ENCODE measurements at places on chromosomes 4 and X.

DNA sequence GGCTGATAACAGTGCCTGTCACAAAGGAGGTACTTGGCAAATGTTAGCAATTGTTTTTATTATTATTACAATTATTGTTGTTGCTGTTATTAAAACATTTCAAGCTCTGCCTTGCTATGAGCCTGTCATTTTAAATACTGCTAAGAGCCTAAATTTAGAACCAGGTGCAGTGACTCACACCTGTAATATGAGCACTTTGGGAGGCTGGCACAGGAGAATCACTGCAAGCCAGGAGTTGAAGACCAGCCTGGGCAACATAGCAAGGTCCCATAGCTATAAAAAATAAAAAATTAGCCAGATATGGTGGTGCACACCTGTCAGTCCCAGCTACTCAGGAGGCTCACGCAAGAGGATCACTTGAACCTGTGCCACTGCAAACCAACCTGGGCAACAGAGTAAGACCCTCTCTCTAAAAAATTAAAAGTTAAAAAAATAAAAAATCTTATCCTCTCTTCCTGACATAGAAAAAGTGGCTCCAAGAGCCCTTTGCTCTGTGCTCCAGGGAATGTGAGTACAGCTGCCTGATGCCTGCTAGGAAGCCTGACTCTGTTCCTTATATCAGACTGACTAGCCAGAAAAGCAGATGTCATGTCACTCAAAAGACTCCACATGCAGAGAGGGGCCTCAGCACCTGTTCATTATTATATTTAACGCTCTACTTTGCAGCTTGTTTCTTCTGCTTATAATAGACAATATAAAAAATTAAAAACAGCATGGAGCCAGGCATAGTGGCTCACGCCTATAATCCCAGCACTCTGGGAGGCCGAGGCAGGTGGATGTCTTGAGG, 234.0 kb downstream of the OPHN1 start:
- DNase-seq: no peak

DNA sequence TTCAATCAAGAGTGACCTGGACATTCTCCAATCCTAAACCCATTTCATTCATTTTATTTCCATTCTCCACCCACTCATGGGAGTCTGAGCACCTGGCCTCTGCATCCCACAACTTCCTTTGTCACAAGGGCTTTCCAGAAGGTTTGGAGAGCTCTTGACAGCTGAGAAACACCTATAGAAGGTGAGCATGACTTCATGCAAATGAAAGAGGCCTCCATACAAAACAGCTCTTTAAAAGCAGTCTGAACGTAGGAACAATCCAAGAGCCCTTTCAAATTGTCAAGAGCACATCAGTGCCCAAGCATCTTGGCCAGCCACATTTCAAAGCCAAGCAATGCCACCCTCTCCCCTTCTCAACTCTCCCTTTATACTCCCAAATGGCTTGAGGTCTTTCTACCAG, 74.9 kb upstream of the RAP2C start:
- DNase-seq: no peak

- DNase-seq: no peak
Measured at GRCh38 chr4:182620111-182620980, 296.8 kb downstream of the DCTD start.

DNA sequence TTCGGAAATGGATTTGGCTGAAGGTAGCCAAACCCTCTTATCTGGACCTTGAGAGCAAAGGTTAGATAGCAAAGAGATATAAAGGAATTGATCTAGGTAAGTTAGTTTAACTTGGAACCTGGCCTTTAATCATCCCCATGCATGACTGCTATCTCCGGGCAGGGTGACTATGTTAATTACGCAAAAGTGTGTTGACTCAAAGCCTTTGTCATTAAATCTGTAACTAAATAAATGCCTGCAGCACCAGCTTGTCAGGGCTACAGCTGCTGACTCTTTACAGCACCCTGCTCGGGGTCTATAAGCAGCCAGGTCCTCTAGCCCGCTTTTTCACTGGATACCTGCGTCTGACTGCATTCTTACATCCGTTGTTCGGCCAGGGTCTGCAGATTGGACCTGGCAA, 201.7 kb downstream of the TBCK start:
- DNase-seq: no peak

GRCh38 chr4:136731025-136731424, 801.3 kb downstream of the PCDH18 start:
- DNase-seq: no peak

- no peak for DNase-seq
Measured at GRCh38 chr4:16032396-16032770, 51.4 kb downstream of the PROM1 start.

DNA sequence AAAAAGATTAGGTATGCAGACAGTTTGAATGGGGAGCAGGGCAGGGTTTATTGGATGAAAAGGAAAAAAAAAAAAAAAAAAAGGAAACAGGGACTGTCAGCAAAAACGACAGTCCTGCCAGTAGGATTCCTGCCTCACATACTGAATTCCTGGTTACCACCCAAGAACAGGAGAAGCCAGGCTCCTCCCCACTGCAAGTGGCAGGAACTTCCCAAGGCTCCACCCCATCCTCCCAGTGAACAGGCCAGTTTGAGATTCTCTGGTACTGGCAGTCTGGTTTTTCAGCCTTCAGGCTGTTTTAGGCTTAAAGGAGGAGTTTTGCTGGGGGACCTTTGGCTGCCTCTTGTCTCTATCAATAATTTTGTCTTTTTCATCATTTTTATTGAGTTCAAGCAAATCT, 360.0 kb upstream of the CXorf51A start:
- no peak for DNase-seq

DNA sequence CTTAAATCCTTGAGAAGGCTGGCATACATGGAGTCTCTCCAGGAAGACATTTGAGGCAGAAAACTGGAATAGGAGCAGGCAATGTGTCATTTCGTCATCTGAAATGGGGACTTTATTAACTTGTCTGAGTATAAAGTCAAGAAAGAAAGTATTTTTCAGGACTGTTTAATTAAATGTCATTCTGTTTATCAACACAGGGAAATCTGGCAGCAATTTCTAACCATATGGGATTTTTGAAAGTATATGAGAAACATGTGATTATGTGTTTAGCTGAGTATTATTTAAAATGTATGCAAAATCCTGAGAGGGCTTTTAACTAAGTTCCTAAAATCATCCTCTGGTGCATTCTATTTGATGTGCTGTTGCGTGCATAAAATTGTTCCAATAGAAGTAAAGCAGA, 3.9 kb upstream of the FAM9A start:
- no peak for DNase-seq

GRCh38 chr4:109411964-109412363, 21.7 kb upstream of the SEC24B start:
- DNase-seq: no peak

- DNase-seq: peak; percentile 22
Measured at GRCh38 chr4:102345795-102346100, 466 bp upstream of the SLC39A8 start.

DNA sequence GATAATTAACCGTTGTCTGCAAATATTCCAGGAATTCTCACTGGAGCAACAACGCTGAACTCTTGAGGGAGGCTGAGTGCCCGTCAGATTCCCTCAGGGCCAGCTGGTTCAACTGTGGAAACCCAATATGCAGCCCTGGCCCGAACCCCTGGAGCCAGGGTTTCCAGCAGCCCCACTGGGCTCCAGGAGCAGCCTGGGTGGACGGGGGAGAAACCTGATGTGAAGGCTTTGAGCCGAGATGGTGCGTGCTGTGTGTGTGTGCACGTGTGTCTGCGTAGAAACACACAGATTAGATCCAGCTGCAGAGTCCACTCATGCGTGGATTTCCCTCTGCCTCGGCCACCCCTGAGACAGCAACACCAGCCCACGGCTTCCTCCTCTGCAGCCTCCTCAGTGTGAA, 19.4 kb upstream of the SLC25A6 start:
- DNase-seq: no peak

GRCh38 chr4:67198727-67199126, 346.6 kb downstream of the CENPC start:
- peak; percentile 12 for DNase-seq

GRCh38 chr4:10706236-10706635, 21.7 kb upstream of the CLNK start:
- no peak for DNase-seq

GRCh38 chrX:9349572-9350494, 115.0 kb upstream of the TBL1X start:
- DNase-seq: no peak

DNA sequence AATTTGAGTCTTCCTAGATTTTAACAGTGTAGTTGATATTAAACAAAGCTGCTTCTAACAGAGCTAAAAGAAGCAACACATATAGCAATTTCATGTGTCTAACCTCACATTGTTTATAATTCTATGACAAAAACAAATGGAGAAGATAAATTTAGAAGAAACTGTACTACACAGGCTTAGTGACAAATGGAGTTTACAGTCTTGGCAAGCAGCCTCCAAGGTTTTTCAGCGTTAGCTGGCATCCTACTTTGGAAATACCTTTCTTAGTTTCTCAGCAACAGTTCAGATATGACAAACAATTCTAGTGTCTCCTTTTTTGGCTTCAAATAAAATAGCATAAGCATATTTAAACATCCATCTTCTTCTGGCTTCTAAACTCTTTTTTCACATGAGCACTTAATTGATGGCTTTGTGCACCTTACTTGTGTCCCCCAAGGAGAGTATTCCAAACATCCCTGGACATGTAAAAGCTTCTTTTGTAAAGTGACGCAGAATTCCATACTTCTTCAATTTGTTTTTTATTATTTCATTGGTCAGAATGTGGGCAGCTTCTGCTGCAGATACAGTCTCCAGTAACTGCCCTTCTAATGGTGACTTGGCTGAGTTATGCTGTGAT, 249.8 kb downstream of the ANTXR2 start:
- DNase-seq: no peak

DNA sequence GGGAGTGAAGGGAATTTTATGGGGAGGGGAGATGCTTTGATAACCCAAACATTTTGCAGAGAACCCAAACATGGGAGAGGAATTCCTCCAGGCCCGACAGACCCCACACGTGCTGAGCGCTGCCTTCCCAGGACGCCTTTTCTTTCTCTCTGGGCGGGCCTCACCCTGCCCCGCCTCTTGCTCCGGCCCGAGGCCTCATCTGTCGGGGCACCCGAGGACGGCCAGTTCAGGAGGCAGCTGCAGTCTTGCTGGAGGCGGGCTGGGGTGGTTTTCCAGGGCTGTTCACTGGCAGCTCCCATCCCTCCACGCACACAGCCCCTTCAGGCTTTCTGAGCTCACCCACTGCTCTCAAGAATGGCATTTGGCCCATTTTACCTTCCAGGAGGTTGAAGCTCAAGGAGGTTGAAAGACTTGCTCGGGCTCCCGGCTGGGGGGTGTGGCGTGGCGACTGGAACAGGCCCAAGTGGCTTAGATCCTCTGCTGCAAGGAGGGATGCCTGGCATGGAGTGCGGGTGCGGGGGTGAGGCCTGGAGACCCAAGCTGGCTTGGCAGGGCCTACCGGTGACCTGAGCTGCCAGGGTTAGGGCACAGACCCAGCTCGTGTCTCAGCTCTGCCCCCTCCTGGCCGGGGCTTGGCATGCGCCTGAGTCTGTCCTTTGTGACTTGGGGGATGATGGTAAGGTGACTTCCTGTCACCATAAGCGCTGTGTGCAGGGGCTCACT, 99.2 kb downstream of the PSAPL1 start:
- DNase-seq: peak; percentile 80

GRCh38 chrX:106208154-106208553, 40.0 kb downstream of the PWWP3B start:
- no peak for DNase-seq

DNA sequence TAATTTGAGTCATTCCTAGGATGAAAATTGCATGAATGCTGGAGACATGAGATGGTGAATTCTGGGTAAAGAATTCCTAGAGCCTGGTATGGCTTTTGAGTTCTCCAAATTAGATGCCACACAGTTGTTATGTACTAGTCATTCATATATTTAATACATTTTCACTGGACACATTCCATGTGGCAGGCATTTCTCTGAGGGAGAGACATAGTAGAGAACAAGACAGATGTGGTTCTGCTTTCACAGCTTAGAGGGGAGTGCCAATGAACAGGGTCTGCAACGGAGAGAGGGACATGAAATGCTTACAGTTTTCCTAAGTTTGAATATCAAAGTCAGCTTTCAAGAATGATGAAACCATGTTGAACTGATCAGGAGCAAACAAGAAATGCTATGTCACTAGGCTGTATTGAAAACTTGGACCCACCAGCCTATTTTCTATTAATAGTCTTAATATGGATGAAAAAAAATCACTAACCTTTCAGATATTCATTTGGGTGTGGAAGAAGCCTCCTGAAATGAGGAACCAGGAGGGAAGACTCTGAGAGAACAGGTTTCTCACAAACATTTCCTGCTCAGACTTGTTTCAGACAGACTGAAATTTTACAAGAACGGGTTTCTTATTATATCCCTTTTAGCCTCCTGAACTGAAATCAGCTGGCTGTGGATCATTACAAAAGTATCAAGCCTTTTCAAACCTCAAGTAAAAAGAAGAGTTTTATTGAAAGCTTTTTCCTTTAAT, 276.0 kb upstream of the TET2 start:
- no peak for DNase-seq

DNA sequence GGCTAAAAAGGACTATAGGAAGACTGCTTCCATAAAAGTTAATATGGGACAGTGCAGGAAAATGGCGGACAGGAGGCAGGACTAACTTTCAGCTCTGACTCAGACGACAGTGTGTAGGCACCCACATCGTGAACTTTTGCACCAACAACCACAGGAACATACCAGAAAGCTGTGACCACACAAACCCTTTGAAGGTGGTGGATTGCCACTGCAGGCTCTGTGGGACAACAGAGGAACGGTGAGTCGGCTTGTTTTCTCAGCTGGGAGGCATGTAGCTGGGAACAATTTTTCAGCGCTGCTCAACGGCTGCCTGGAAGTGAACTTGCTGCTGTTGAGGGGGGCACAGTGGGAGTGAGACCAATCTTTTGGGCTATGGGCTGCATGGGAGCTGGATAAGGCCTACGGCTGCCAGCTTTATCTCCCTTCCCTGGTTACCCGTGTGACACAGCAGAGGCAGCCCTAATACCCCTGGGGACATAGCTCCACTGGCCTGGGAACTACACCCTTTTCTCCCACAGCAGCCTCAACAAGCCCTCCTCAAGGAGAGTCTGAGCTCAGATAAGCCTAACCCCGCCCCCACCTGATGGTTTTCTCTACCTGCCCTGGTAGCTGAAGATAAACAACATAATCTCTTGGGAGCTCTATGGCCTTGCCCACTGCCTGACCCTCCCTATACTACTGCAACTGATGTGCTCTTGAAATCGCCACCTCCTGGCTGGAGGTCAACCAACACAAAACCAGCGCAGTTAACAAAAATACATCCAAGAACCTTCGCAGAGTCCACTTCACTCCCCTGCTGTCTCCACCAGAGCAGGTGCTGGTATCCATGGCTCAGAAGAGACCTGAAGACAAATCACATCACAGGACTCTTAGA, 1537.0 kb downstream of the C4orf33 start:
- DNase-seq: no peak

DNA sequence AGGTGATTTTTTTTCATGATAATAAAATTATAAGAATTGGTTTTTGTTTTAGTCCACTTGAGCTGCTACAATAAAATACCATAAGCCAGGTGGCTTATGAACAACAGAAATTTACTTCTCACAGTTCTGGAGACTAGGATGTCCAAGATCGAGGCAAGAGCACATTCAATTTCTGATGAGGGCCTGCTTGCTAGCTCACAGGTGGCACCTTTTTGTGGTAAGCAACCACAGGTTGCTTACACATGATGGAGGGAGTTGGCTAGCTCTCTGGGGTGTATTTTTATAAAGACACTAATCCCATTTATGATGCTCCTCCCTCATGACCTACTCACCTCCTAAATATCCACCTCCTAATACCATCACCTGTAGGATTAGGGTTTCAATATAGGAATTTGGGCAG, 1248.5 kb upstream of the TENM3 start:
- DNase-seq: no peak

GRCh38 chr4:77819404-77819842, 255 bp upstream of the CNOT6L start:
- peak; percentile 38 for DNase-seq
